ENCODE measurements at places on chromosomes 13 and 19.
A peak's percentile ranks its signal among the peaks of the same experiment; 100 is the strongest.

GRCh38 chr19:46845959-46846459, 4.6 kb downstream of the AP2S1 start:
- DNase-seq: no peak

DNA sequence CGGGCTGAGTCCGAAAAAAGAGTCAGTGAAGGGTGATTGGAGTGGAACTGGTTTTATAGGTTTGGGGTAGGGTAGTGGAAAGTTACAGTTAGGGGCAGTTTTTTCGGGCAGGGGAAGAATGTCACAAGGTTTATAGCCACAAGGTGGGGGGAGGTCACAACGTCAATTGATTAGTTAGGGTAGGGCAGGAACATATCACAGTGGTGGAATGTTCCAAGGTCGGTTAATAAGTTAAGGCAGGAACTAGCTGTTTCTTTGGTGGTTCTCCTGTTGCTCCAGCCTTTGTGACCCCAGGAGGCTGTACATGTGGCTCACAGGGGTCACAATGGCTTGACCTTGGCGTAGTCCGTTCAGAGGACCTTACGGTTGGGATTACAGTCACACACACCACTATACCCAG, 20.3 kb downstream of the RDH8 start:
- no peak for DNase-seq

GRCh38 chr19:1263188-1263587, 5.9 kb upstream of the CIRBP start:
- no peak for DNase-seq

DNA sequence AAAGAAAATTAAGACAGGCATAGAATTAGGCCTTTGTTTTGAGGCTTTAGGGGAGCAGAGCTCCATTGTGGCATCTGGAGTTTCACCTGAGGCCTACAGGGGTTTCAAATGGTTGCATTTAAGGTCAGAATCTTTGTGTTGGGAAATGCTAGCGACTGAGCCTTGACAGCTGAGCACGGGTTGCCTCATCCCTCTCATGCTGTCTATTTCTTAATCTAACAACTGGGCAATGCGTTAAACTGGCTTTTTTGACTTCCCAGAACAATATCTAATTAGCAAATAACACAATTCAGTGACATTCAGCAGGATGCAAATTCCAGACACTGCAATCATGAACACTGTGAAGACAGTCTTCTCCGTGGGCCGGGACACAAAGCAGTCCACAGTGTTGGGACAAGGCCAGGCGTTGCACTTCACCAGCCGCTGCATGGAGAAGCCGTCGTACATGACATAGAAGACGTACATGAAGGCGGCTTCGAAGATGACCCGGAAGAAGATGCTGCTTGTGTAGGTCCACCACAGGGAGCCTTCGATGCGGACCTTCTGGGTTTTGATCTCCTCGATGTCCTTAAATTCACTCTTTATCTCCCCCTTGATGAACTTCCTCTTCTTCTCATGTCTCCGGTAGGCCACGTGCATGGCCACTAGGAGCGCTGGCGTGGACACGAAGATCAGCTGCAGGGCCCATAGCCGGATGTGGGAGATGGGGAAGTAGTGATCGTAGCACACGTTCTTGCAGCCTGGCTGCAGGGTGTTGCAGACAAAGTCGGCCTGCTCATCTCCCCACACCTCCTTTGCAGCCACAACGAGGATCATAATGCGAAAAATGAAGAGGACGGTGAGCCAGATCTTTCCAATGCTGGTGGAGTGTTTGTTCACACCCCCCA, 3.8 kb downstream of the GJB2 start:
- no peak for DNase-seq

DNA sequence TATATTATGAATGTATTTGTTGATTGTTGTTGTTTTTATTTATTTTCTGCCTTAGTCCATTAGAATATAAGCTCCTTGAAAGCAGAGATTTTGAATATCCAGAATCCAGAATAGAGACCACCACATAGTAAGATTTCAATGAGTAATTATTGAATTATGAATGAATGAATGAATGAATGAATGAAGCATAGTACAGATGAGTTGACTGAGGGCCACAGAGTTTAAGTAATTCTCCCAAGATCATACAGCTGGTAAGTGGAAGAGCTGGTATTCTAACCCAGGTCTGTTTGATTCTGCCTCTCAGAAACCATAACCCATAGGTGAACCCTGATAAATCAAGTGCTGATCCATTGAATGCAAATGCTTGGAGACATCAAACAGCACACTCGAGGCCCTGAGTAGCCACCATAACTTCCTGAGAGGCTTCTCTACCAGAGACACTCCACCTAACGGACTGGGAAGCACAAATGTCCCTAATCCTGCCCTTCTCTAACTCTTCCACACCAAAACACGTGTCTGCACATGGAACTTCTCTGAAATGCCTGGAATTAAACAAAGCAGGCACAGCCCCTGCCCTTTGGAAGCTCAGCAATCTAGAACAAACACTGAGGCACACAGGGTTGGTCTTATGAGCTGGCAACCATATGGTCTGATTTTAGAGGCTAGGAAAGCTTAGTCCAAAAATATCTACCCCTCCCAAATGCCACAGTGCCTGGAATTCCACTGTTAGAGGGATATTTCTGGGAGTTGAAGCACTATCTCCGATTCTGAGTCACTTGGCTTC, 190.1 kb downstream of the FOXO1 start:
- no peak for DNase-seq

- DNase-seq: no peak
These were observed 3.4 kb downstream of the FCAR start for GRCh38 chr19:54877471-54877870.

DNA sequence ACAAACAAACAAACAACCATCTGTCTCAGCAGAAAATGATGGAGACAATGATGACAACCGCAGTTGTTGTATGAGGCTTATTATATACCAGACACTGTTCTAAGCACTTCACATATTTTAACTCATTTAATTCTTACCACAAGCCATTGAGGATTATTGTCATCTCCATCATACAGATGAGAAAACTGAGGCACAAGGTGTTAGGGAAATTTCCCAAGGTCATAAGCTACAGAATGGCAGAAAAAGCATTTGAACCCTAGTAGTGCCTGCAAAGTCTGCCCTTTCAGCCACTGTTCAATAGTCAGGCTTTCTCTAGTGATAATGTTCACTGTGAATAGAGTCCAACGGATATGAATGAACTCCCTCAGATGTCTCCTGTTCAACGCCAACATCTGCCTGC, 60.1 kb downstream of the GPALPP1 start:
- no peak for DNase-seq

DNA sequence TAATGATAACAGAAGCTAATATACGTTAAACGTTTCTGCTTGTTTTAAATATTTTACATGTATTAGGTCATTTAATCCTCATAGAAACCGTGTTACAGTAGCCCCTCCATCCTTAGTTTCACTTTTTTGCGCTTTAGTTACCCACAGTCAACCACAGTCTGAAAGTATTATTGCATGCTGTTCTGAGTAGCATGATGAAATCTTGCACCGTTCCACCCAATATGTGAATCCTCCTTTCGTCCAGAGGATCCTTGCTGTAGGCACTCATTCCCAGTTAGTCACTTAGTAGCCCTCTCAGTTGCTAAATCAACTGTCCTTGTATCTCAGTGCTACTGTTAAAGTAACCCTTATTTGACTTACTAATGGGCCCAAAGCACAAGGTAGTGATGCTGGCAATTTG, 257.8 kb downstream of the ENOX1 start:
- no peak for DNase-seq

- DNase-seq: no peak
These were observed 1.7 kb downstream of the ELL start for GRCh38 chr19:18519962-18520847.

GRCh38 chr19:41537789-41538188, 38.2 kb upstream of the CEACAM21 start:
- DNase-seq: no peak

DNA sequence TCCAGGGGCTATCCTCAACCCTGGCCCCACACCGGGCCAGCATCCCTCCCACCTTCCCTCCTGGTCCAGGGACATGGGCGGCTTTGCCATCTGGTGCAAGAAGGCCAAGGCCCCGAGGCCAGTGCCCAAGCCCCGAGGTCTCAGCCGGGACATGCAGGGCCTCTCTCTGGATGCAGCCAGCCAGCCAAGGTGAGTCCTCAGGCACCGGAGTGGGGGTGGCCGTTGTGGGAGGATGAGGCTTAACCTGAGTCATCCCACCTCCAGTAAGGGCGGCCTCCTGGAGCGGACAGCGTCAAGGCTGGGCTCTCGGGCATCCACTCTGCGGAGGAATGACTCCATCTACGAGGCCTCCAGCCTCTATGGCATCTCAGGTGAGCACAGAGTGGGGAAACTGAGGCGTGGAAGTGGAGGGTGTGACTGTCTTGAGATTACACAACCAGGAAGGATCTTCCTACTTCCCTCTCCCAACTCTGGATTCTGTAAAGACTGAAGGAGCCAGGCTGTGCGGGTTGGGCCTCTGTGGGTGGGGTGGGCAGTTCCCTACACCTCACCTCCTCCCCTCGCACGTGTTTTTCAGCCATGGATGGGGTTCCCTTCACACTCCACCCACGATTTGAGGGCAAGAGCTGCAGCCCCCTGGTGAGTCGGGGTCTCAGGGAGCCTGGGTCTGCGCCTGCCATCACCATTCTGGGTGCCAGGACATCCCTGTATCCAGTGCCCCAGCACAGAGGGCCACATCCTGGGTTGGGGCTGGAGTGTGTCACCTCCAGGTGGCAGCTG, 3.8 kb downstream of the MVB12A start:
- DNase-seq: no peak

DNA sequence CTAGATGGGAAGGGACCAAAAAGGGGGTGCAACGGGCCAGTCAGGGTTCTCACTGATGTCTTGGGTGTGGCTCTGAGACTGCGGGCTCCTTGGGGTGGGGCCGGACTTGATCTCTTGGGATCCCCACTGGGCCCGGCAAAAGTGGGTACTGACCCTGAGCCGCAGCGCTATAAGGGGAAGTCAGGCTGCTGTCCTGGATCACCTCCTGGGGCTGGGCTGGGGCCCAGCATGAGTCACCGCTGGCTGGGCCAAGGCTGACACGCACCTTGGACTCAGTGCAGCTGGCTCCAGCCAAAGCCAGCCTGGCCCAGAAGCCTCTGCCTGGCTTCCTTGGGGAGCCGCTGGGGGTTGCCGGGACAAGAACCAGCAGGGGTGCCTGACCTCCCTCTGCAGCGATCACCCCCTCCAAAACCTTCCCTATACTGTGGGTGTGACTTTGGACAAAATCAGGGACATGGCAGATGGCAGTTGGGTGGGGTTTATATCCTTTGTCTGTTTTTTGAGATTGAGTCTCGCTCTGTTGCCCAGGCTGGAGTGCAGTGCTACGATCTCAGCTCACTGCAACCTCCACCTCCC, 617 bp upstream of the IQCN start:
- DNase-seq: no peak

- no peak for DNase-seq
These were observed 198.2 kb downstream of the MYO16 start for GRCh38 chr13:108827646-108828045.

- DNase-seq: no peak
These were observed 36.5 kb downstream of the STARD13 start for GRCh38 chr13:33249066-33249465.

- no peak for DNase-seq
These were observed 112.1 kb downstream of the DLEU7 start for GRCh38 chr13:50731400-50731799.

DNA sequence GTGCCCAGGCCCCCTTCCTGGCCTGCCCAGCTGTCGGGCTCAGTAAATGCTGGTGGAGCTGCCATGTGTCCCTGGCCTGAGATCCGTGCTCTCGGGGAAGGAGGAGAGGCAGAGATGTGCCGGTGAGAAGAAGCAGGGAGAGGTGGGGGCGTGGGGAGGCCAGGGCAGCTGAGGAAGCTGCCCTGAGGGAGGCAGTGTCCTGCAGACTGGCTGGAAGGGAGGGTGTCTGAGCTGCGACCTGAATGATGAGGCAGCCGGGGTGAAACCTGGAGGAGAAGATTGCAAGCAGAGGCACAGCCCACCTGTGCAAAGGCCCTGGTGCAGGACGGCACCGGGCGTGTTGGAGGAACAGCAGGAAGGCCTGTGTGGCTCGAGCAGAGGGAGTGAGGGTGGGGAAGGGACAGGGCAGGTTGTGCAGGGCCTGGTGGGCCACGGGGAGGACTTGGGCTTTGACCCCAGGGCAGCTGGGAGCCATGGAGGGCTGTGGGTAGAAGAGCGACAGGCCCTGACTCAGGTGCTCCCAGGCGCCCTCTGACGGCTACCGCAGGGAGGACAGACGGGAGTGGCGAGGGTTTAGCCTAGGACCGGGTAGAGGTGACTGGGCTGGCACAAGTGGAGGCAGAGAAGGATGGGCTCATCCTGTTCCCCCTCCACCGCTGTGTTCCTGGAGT, 14.0 kb upstream of the CELF5 start:
- peak; percentile 30 for DNase-seq

- DNase-seq: no peak
These were observed 24.5 kb upstream of the ZNF492 start for GRCh38 chr19:22609630-22610029.

GRCh38 chr13:64626105-64626504, 2604.0 kb downstream of the PCDH9 start:
- no peak for DNase-seq

DNA sequence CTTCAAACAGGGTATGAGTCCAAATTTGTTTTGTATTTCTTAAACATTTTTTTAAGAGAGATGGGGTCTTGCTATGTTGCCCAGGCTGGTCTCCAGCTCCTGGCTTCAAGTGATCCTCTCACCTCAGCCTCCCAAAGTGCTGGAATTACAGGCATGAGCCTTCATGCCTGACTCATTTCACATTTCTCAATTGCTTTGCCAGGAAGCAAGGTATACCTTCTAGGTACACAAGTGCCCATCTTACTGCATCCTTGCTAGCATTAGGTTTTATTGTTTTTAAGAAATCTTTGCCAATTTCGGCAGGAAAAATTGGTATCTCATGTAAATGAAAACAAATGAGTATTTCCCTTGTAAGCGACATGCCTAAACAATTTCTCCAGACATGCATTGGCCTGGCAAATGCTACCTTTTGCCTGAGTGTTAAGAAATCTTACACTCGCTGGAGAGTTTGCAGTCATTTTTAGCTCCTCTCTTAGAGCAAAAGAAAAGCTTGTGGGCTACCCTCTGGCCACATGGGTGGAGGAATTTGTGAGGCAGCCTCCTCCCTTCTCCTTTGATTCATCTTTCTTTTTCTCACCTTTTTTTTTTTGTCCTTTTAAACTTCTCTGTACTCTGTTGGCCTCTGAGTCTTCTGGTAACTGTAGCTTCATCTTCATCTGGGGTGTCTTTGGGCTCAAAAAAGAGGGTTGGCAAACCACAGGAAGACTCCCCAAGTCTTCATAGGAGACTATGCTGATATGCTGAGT, 33.0 kb downstream of the ACTL9 start:
- DNase-seq: no peak

GRCh38 chr13:32203221-32203620, 111.9 kb downstream of the ZAR1L start:
- DNase-seq: no peak

GRCh38 chr19:10389863-10390262, 9.5 kb upstream of the TYK2 start:
- DNase-seq: no peak

DNA sequence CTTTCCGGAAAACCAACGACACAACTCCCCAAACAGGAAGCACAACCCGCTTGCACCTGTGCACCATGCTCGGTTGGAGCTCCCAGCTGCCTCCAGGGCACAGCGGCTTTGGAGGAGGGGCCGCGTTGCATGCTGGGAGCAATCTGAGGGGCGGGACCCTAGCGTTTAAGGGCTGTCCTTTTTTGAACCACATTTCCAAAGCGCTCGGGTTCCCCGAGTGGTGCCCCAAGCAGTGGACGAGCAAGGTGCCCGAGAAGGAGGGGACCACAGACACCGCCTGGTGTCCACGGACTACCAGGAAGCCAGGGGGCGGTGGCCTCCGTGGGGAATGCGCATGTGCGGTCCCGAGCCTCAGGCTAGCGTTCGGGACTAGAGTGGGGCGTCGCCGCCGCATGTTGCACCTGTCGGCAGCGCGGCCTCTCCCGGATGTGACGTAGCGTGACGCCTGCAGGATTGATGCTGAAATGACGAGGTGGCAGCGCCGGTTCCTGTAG, 11.9 kb upstream of the ZNF57 start:
- no peak for DNase-seq

All from stimulated activated CD8-positive, alpha-beta memory T cell treated with anti-CD3 and anti-CD28 coated beads, Interleukin-4, amount 100 ng/mL, for 4 hours (primary cell).